ENCODE measurements at places on chromosomes 16 and 17.
A peak's percentile ranks its signal among the peaks of the same experiment; 100 is the strongest.

DNA sequence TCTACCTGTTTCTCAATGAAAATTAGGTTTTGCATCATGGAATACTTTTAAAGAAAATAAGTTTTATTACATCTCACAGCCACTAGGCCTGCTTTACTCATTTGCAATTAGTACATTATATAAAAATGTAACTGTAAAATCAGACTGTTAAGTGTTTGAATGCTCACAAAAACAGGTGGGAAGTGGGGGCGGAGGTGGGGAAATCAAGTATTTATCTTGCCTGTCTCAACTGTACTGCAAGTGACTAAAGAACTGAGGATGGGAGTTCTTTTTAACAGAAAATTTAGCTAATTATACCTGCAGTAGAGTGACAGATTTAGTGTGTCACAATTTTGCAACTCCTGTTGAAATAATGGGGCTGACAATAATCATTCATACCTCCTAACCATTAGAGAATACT, 34.1 kb downstream of the ITFG1 start:
- no peak for DNase-seq

GRCh38 chr17:81958633-81959342, 2.2 kb downstream of the NOTUM start:
- no peak for DNase-seq

DNA sequence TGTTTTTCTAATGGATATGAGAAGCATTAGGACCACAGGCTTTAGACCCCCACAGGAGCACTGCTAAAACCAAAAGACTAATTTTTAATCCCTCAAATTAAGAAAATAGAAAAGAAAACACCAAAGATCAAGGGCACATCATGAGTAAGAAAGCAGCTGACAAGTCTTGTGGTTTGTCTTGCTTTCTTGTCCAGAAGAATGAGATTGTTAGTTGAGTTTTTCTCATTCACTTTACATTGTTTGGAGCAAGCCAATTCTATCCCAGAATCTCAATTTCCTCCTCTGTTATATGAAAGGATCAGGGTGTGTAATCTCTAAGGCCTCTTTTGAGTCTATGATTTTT, 899.0 kb downstream of the KCNJ2 start:
- DNase-seq: no peak

DNA sequence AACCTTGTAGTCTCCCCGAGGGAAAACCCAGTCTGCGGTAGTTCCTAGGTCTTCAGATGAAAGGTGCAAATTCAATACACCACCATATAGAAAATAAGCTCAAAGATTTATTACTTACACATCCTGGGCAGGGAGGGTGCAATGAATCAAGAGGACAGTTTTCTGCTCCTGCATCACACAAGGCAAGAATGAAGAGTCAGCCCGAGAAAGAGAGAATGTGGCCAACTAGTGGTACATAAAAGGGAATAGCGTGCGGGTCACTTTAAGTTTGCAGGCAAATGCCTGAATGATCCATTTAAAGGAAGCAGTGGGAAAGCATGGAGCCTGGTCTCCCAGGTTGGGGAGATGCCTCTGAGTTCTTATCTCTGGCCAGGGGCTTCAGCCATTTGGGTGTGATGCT, 403.4 kb downstream of the GRIN2A start:
- DNase-seq: no peak

- no peak for DNase-seq
Observed at GRCh38 chr16:49583911-49584310, 210.3 kb downstream of the C16orf78 start.

DNA sequence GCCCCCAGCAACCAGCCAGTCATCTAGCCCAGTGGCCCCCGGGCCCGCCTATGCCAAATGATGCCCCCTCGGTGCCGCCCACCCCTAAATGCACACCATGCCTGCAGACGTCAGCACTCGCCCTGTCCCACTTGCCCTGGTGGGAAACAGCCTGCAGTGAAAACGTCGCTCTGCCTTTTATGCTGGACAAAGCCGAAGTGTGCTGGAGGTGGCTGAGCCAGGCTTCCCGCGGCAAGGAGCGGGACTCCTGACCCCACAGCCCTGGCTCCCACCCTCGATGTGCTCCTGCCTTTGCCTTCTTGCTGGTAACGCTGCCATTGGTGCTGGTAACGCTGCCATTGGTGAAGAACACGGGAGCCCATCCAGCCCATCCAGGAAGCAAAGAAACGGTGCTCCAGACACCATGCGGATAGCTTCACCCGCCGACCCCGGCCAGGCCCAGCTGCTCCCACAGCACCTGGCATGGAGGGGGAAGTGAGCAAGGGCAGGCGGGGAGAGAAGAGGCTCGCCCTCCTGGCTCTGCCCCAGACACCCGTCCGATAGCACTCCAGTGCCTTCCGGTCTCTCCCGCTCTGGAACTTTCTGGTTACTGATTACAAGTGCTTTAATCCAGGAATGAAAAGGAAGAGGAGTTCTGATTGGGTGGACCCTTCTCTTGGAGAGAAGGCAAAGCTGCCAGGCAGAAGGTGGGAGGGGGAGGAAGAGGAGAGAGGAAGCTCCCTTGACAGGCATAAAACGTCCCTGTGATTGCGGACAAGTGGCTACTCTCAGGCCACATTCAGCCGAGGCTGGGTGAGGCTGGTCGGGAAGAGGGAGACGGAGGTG, 4.0 kb upstream of the BAIAP2 start:
- no peak for DNase-seq

- DNase-seq: peak; percentile 11
Observed at GRCh38 chr16:14310519-14310991, 239.4 kb downstream of the MRTFB start.

- no peak for DNase-seq
Observed at GRCh38 chr17:74460241-74460640, 6.2 kb upstream of the CD300A start.

DNA sequence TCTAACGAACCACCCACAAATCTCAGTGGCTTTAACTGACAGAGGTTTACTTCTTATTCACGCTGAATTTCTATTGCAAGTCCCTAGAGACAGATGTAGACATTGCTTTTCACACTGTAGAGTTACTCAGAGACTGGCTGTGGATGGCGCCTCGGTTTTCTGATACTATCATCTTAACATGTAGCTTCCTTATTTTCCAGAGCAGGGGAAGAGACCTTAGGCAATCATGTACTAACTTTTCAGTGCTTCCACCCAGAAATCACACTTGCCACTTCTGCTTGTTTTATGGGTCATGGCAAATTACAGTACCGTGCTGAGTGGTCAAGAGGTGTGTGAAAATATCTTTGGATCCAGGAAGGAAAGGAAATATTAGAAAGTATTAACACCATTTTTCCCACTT, 65.4 kb downstream of the MAF start:
- DNase-seq: no peak

DNA sequence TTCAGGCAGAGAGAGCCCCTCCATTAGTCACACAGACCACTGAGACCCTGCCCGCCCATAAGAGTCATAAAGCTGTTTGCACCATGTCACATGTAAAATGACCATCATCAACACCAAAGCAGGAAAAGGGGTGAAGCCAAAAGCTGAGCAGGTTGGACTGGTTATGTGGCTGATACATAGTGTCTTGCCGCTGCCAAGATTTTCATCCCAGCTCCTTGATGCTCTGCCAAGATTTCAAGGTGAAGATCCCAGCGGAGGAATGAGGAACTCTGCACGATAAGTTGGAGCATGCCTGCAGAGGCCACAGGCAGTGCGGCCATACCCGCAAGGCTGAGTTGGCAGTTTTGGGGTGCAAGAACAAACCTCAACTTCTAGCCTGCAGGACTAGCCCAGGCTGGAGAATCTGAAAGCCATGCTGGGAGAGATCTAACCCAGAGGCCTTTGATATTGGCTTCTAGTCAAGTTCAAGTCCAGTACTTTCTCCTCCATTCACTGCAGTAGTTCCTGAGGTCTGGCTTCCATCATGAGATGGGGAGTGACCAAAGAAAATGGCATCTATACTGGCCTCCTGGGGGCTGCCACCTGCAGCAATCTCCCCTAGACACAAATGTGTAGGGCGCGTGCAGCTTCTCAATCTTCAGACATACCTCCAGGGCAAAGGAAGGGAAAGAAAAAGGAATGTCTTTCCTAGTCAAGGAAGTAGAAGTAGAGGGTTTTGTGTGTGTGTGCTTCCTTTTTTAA, 79.7 kb upstream of the NOL11 start:
- DNase-seq: no peak

DNA sequence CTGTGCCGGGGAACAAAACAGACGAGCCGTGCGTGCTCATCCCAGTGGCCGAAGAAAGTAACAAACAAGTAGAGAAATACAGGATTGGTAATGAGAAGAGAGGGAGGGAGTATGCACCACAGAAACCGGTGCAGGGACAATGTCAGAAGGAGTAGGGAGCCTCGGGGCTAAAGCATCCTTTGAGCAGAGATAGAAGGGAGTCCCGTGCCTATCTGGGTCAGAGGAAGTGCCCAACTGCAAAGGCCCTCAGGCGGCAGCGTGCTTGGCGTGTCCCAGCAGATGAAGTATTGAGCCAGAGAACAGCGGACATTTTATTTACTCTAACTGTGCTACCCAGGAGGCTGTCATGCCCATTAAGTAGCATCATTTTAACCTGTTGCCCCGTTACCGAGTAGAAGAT, 114.9 kb upstream of the CACNG5 start:
- DNase-seq: no peak

GRCh38 chr17:65546579-65546978, 14.9 kb downstream of the AXIN2 start:
- DNase-seq: no peak
